ENCODE measurements at places on chromosomes 6 and 20.

DNA sequence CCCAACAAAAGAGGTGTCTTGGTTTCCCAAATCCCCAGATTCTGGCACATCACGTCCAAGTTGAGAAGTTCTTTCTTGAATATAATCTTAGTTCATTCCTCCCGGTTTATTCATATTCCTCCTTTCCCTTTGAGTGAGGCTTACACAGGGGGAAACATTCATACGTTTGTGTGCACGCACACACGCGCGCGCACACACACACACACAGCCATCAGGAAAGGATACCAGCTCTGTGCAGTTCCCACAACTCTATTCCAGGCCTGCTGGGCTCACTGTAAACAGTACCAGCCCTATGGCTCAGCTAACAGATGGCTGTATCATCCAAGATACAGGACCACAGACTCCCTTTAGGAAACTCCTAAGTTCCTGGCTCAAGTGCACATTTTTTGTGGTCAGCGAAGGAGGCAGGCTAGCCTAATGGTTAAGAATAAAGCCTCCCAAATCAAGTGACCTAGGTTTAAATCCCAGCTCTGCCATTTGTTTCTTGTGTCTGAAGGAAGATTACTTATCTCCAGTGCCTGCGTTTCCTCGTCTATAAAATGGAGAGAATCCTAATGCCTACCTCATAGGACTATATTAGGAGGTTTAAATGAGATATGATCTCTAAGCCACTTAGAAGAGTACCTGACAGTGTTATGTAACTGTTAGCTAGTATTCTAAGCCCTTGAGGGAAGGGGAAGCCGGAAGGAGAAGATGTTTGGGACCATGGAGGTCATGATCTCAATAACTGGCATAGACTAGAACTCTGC lies 3.7 kb upstream of the TAF8 start:
- DNase-seq = no peak

GRCh38 chr6:164478426-164478825 lies 831.0 kb downstream of the C6orf118 start:
- no peak for DNase-seq

- DNase-seq = no peak
Observed at GRCh38 chr6:149988550-149989346, 25.0 kb downstream of the ULBP1 start.

DNA sequence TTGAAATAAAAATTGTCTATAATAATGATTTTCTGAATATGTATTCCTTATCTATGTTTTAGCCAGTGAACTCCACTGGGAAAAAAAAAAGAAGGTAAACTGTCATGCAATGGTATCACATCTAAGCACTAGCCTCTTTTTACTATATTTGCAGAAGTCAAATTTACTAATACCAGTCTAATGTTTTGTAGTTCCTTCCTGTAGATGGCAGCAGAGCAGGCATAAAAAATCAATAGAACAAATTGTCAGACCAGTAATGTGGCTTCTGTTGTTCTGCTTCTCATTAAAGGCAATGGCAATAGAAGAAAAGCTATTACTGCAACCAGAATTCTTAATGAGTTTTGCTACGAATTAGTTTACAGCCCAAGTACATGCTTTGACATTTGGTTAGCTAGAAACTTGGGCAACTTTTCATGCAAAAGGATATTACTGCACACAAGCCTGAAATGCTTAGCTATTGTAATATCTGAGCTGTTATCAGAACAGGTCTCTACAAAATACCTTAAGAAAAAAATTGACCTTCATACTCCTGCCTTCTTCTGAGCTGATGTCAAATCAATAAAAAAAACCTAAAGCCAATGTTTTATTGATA lies 476.9 kb downstream of the KHDRBS2 start:
- DNase-seq = no peak

GRCh38 chr6:30885999-30886896 lies 1.9 kb downstream of the DDR1 start:
- no peak for DNase-seq

DNA sequence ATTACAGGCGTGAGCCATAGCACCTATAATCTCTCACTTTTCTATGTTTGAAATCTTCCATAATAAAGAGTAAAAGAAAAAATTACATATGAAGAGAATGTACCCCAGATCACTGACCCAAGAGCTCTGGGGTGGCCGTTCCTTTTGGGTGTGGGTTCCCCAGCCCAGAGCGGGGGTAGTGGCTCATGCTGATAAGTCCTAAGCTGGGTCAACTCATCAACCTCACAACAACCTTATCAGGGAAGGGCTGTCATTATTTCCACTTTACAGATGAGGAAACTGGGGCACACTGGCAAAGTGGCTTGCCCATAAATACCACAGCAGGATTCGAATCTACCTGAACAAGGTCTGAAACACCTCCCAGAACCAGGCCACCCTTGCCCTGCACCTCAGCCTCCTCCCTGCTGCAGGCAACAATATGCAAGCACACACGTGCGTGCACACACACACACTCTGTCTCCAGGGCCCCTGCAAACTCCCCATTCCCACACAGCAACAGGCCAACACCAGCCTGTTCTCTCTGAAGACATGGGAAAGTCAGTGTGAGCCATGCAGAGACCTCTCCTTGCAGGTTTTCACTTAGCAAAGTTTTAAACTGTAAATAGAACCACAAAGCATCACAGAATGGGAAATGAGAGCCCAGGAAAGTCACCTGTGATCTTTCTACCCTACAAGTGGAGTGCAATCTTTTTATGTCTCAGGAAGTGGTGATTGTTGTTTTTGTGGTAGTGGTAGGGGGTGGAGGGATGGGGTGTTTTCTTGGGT lies 27.7 kb downstream of the BFSP1 start:
- DNase-seq = no peak

- no peak for DNase-seq
Observed at GRCh38 chr6:19771753-19772336, 65.3 kb upstream of the ID4 start.

GRCh38 chr6:11381801-11382513 lies 149.5 kb upstream of the NEDD9 start:
- no peak for DNase-seq

- no peak for DNase-seq
Observed at GRCh38 chr6:43707269-43707668, 19.7 kb upstream of the MRPS18A start.

- DNase-seq = no peak
Observed at GRCh38 chr6:67045076-67045475, 1338.0 kb upstream of the EYS start.

- DNase-seq = no peak
Observed at GRCh38 chr6:165585060-165585459, 78.0 kb downstream of the PDE10A start.

DNA sequence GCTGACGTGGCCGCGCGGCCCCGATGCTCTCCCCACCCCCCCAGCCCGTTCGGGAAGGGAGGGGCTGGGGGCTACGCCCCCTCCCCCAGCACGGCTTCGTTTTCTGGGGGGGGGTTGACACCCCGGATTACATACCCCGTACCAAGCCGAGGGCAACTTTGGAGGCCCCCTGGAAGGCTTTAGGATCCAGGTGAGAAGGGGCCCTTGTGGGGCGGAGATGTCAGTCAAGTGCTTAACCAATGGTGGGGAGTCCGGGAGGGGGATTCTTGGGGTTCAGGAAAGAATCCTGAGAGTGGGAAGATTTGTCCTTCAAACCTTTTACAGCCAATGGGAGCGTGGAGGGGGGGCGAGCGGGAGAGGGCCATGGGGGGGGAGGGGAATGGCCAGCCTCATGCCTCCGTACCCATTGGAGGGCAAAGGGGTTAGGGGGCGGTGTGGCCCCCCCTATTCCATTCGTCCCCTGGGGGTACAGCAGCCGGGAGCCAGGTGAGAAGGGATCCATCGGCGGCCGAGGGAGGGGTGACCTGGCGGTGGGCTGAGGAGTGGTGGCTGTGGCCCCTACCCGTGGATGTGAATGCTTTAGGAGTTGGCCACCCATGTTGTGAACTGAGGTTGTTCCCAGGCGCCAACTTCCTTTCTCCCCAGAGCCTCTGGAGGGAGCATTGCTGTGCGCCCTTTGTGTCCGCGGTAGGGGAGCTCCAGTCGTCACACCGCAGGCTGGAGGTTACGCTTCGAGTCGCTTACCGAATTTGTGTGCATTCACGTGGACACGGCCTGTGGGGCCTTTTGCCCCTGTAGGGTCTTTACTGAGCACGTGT lies 682 bp downstream of the BRD2 start:
- peak; percentile 65 for DNase-seq

- DNase-seq = no peak
Observed at GRCh38 chr20:19886661-19887288, 128.7 kb downstream of the RIN2 start.

DNA sequence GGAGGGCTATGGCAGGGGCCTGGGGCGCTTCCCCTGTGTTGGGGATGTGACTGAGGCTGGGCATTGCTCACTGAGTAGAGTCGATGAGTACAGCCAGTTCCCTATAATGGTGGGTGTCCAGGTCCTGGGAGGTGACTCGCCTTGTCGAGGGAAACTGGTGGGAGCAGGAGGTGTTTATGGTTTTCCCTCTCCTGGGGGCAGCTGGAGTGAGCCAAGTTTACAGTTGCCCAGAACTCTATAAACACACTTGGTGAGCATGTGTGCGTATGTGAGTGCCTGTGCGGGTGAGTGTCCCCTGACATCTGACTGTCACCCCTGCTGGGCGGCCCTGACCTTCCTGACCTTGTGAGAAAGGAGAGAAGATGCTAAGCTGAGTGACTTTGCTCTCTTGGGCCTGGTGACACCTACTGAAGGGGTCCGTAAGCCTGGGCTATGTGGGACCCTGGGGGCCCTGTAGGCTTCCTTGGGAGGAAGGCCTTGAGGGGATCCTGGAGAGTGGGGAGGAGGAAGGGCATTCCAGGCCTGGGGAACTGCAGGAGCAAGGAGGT lies 65.9 kb downstream of the VEGFA start:
- DNase-seq = no peak

DNA sequence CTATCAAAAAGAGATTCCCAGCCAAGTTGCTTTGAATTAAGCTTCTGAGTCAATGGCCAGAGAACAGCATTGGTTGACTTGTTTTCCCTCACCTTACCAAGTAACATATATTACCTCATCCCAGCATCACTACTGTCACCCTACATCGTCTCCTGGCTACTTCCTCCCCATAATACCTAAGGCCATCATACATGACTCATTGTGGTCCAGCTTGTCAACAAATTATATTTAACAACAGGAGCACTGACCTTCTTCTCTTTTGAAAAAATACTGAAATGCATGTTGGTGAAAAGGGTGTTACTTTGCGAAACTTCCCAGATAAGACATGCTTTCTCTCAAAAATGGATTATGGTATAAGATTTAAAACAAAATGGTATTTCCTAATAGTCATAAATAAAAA lies 106.9 kb downstream of the TBX18 start:
- DNase-seq = no peak

GRCh38 chr20:47330071-47330470 lies 26.4 kb downstream of the ZMYND8 start:
- DNase-seq = no peak

DNA sequence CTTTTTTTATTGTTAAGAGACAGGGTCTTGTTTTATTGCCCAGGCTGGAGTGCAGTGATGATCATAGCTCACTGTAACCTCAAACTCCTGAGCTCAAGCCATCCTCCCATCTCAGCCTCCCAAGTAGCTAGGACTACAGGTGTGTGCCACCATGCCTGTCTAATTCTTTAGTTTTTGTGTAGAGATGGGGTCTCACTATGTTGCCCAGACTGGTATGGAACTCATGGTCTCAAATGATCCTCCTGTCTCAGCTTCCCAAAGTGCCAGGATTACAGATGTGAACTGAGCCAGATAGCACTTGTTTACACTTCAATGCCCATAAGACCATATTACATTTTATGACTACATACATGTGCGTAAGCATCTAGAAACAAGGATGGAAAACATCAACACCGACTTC lies 18.1 kb downstream of the EIF2S2 start:
- no peak for DNase-seq

- DNase-seq = no peak
Observed at GRCh38 chr6:167663784-167664443, 162.8 kb upstream of the AFDN start.

GRCh38 chr6:154914288-154914687 lies 80.8 kb upstream of the TIAM2 start:
- no peak for DNase-seq

GRCh38 chr6:35388772-35389352 lies 46.5 kb downstream of the PPARD start:
- DNase-seq = no peak

GRCh38 chr6:97663252-97663651 lies 380.2 kb upstream of the MMS22L start:
- DNase-seq = no peak

DNA sequence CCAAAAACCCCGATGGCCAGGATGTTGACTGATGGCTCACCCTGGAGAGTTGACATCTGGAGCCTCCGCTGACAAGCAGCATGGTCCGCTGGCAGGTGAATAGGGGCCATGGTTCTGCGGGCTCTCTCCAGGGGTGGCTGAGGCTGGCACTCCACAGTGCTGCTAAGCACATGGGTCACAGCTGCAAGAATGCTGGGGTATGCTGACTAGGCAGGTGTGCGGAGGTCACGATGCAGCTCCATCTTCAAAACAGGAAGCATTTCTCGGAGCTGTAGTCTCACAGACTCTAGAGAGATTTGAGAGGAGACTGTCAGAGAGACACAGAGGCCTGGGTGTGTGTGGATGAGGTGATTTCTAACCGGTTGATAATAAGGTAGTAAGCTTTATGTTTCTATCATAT lies 341.6 kb downstream of the NRN1 start:
- no peak for DNase-seq

GRCh38 chr6:30554962-30555815 lies 1.1 kb downstream of the GNL1 start:
- DNase-seq = no peak

- DNase-seq = no peak
Observed at GRCh38 chr6:40928307-40928706, 110.7 kb downstream of the UNC5CL start.

DNA sequence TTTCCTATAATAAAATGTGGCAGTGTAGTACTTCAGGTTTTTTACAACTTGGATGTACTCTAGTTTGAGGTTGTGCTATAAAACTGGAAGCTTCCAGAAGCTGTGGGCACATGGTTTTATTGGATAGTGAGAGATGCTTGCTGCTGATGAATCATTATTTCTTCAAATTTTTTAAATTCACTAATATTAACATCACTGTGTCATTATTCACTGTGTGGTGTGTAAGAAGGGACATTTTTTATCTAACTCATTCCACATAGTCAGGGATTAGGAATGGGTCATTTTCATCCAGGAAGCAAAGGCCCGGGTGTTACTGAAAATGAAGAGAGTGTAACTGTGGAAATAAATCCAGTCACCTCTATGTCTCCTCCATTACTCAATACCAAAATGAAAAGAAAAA lies 421.0 kb downstream of the TENT5A start:
- no peak for DNase-seq

DNA sequence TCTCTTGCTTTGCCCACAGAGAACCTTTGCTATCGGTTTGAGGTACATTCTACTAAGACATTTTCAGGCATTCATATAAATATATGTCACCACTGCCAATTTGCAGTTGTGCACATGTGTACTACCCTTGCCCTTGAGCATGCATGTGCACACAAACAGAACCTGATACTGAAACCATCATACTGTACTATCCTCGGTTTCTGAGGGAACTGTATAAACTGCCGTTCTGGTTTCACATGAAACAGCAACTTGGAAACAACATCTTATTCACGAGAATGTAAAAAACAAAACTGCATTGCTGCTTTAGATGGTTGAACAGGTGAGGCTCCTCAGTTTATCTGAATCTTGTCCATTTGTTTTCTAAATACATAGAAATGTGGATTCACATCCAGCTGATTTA lies 151.2 kb upstream of the TMEM170B start:
- no peak for DNase-seq
